ENCODE measurements at places on chromosomes 16 and 17.
A peak's percentile ranks its signal among the peaks of the same experiment; 100 is the strongest.

- DNase-seq, result no peak
Observed at GRCh38 chr17:45579529-45580495, 89.3 kb upstream of the PLEKHM1 start.

DNA sequence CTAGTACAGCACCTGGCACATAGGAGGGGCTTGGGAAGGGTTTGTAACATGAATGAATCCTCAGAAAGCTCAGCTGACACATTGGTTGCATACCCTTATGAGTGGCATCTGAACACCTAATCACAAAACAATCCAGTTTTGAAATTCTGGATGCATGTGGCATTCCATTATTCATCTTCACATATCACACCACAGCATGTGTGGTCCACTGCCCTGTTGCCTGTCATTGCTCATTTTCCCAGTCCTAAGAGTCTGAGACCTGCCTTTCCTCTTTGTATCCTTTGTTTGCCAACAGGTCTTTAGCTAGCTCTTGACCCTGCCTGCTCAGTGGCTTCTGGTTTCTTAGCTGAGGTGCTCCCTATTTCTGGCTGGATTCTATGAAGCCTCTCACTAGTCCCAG, 170.8 kb upstream of the ASIC2 start:
- no peak for DNase-seq

DNA sequence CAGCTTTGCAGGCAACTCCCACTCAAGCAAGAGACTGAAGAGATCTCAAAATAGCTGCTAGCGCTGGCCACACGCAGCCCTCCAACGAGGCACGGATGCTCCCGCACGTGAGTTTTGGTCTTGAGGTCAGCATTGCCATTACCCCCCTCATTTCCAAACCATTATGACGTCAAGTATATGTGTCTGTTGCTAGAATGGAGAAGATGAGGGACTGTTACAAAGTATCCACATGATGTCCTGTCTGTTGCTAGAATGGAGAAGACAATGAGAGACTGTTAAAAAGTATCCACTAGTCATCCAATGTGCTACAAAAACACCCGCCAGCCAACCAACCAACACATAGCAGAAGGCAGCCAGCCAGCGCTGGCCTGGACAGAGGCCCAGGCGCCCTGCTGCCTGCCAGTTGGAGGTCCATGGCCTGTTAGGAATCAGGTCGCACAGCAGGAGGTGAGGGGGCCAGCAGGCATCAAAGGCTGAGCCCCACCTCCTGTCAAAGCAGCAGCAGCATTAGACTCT, 24.8 kb downstream of the KLHDC4 start:
- no peak for DNase-seq

- no peak for DNase-seq
Observed at GRCh38 chr17:50925296-50925891, 59.2 kb upstream of the TOB1 start.

- DNase-seq, result no peak
Observed at GRCh38 chr17:2867441-2868424, 71.5 kb downstream of the RAP1GAP2 start.

DNA sequence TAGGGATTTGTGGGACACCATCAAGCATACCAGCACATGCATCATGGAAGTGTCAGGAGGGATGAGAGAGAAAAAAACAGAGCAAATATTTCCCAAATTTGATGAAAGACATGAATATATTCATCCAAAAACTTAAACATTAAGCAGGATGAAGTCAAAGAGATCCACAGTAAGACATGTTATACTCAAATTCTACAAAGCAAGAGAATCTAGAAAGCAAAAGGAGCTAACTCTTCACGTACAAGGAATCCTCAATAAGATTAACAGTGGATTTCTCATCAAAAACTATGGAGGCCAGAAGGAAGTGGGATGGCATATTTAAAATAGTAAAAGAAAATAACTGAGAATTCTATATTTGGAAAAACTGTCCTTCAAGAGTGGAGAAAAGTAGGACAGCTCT, 374.8 kb downstream of the ZFHX3 start:
- DNase-seq, result no peak

DNA sequence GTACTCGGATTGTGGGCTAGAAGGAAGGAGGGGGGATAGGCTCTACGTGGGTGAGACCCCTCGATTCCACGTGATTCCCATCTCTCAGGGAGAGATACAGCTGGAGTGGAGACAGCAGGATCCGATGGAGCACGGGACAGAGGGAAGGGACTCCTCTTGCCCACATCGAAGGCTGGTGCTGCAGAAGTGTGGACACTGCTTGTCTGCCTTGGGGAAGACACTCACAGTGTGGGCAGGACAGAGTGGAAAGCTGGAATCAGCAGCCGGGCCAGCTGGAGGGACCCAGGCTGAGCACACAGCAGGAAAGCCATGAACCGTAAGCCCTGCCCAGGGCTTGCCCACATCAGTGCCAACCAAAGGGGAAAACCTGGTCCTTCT, 42.1 kb upstream of the RPH3AL start:
- DNase-seq, result no peak

DNA sequence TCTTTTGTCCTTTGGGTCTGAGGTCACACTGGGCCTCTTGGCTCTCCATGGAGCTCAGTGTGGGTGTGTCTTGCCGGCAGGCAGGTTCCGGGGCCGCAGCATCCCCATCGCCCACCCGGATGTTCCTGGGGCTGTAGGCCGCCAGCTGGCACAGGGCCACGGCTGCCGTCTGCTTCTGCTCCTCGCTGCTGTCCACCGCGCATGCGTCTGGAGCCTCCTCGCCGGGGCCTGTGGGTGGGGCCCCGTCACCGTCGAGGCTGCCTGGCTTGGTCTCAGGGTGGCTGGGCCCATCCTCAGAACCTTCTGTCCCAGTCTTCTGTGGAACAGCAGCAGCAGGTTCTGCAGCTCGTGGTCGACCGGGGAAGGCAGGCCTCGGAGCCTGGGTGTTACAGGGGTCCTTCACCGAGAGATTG, 9.6 kb downstream of the ZNF750 start:
- no peak for DNase-seq

- DNase-seq, result no peak
Observed at GRCh38 chr16:1535391-1536291, 2.2 kb downstream of the TMEM204 start.

GRCh38 chr17:77815127-77815905, 143.2 kb upstream of the TNRC6C start:
- no peak for DNase-seq

DNA sequence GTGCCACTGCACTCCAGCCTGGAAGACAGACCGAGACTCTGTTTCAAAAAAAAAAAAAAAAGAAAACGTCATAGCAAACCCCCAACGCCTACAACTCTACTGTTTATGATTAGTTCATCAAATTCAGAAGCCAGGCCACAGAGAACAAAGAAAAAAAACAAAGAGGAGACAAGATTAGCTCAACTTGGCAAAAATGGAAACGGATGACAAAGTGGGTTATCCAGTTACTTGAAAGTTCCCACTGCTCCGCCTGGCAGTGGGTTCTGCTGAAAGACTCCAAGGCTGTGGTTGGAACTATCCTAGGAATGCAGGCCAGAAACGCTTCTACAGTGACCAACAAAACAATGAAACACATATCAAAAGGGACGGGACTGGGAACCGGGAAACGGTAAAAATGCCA, 53.1 kb downstream of the MRM3 start:
- DNase-seq, result no peak

DNA sequence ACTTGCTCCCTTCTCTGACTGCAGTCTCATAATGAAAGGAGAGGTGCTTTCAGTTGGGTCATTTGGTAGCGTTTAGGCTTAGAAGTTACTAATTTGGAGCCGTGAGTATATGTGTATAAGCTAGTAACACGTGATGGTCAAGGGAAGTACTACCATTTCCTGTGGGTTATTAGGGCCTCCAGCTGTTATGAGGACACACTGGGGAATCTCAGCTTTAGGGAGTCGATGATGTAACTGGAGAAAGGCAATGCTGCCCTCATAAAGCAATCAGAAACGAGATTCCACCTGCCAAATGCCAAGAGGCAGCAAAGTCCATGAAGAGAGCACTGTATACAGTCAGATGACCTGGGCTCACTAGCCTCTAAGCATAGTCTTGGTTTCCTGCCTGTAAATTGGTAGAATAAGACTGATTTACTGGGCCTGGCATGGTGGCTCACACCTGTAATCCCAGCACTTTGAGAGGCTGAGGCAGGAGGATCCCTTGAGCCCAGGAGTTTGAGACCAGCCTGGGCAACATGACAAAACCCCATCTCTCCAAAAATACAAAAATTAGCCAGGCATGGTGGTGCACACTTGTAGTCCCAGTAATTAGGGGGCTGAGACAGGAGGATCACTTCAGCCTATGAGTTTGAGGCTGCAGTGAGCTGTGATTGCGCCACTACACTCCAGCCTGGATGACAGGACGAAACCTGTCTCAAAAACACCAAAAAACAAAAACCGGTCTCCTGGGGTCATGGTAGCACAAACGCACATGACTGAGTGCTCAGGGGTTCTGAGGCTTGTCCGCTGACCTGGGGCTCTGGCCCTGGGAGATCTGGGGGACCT, 53.0 kb downstream of the SF3B3 start:
- no peak for DNase-seq

GRCh38 chr16:87243478-87243877, 73.7 kb downstream of the C16orf95 start:
- no peak for DNase-seq

DNA sequence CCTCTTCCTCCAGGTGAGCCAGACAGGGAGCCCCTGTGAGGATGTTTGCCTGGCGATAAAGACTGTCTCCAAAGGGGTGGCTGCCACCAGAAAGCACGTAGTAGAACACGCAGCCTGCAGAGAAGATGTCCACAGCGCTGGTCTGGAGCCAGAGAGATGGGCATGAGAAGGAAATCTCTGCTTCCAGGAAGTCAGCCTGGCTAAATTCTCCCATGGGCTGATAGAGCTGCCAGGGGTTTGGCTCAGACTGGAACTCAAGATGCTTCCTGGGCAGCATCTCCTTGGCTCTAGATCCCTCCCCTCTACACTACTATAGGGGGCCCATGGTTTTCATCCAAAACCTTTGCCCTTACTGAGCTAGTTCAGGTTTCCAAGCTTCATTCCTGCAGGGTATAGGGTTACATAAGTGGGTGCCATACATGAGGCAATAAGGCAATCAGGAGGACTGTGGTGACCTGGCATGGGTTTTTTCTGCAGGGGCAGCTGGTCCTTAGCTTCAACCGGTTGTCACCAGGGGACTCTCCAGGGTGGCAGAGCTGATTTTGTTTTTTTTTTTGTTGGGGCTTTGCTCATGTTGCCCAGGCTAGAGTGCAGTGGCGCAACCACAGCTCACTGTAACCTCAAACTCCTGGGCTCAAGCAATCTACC, 13.6 kb downstream of the PLK1 start:
- DNase-seq, result no peak

- DNase-seq, result no peak
Observed at GRCh38 chr17:48328457-48328856, 101.6 kb downstream of the SKAP1 start.

DNA sequence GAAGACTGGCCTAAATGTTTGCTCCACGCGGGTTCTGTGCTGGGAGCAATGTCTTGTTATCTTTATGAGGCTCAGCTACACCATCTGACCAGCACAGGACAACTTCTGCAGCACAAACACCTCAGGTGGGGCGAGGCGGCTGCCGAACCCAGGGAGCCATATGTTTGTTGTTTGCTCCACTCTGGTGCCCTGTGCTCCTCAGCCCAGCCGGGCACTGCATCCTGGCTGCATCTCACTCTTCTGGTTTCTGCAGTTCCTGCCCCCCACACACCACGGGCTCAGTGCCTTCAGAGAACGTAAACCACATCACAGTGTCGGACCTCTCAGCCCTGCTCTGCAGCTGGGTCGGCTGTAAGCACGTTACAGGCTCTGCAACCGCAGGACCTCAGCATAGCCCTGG, 32.4 kb downstream of the MXRA7 start:
- DNase-seq, result no peak

DNA sequence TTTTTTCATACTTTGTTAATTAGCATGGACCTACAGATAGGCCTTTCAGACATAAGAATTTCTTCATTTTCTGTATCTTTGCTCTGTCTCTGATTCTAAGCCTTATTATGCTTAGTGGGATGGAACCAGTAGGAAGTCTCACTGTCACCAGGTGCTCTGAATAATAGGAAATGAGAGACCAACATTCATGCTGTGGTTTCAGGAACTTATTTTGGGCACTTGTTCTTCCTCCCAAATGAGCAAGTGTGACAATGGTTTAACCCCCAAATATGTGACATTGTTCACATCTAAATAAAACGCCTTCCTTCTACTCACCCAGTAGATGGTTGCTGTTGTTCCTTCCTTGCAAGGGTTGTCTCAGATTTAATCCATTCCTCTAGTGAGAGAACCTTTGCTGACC, 100.2 kb downstream of the SYCE1L start:
- no peak for DNase-seq

GRCh38 chr17:80082403-80083135, 18.8 kb upstream of the GAA start:
- DNase-seq, result peak; percentile 54

GRCh38 chr16:68126395-68126794, 41.2 kb downstream of the NFATC3 start:
- DNase-seq, result no peak

DNA sequence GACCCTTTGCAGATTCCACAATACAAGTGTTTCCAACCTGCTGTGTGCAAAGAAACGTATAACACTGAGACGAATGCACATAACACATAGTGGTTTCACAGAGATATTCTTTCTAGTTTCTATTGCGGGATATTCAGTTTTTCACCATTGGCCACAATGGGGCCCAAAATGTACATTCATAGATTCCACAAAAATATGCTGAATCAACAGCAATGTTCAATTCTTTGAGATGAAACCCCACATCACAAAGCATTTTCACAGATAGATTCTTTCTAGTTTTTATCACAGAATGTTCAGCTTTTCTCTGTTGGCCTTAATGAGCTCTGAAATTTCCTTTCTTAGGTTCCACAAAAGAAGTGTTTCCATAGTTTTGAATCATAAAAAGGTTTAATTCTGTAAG, 2472.3 kb downstream of the TP53TG3F start:
- no peak for DNase-seq

DNA sequence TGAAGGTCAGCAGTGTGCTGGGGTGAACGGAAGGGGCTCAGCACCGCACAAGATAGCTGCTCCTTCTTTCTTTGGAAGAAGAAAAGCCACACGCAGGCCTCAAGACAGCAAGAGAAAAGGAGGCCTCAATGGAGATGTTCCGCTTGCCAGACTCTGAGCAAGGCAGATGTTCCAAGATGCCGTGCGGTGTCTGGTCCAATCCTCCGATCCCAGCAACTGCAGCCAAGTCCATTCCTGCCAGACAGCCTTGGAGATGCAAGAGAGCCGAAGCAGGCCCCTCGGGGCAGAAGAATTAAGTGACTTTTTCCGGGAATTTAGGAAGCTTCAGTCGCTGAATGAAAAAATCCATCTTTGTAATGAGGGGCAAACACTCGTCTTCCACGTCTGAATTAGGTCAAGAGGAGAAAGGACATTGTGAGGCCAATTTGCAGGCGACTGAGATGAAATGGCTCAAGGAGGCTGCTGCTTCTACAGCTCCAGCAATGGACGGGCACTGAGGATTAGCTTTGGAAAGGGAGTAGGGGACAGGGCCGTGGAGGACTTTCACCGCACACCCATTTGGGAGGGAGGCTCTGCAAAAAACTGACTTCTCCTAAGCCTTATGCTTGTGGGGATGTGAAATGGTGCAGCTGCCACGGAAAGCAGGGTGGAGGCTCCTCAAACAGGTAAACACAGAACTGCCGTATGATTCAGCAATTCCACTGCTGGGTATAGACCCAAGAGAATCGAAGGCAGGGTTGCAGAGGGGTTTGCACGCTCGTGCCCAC, 44.7 kb downstream of the RPH3AL start:
- no peak for DNase-seq
